Right hindlimb (tissue), 1 donor: ENCODE measurements at places on chromosomes 7 and 10.

GRCh38 chr10:91088300-91089140 lies 131.9 kb upstream of the PCGF5 start:
- no peak for DNase-seq

DNA sequence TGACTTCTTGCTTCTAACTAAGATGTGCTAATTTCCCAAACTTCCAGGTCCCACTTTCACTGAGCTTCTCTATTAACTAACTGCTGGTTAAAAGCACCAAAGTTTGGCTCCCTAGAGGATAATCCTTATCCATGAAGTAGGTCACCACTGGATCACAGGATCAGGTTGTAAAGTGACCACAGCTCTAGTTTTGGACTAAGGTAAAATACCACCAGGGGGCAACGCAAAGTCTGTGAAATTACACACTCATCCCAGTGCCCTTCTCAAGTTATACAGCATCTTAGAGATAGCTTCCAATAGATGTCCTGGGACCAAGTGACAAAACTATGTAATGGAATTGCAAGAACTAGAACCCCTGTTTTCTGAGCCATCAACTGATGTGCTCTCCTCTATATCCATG lies 116.4 kb upstream of the ASAH2 start:
- DNase-seq, result no peak

GRCh38 chr7:116499168-116500077 lies at the start of gene CAV2:
CAV2 (plus strand) TSS chr7:116499738; CDS start chr7:116499782, 44 bp downstream.
- DNase-seq, result peak; percentile 77

DNA sequence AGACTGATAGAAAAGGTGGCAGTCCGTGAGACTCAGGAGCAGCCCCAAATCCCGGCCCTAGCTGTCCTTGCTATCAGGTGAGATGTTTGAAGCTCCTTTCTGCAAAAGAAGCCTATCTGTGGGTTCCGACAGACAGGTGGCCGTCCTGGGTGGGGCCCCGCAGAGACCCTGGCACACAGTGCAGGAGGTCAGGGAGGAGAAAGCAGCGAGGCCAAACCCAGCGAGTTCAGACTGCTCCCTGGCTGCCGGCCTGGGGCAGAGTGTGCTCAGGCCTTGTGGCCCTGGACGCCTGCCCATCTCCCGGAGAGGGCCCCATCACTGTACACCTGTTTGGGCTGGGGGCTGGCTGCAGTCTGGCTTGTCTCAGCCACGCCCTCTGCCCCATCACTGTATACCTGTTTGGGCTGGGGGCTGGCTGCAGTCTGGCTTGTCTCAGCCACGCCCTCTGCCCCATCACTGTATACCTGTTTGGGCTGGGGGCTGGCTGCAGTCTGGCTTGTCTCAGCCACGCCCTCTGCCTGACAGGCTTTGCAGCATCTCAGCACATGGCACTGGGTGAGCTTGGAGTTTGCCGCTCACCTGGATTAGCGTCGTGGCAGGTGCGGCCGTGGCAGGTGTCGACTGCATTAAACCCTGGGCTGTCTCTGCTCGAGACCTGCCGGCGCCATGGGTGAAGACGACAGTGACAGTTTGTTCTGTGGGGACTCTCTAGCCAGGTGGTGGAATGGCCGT lies 11.8 kb upstream of the PRKAR1B start:
- DNase-seq, result no peak

DNA sequence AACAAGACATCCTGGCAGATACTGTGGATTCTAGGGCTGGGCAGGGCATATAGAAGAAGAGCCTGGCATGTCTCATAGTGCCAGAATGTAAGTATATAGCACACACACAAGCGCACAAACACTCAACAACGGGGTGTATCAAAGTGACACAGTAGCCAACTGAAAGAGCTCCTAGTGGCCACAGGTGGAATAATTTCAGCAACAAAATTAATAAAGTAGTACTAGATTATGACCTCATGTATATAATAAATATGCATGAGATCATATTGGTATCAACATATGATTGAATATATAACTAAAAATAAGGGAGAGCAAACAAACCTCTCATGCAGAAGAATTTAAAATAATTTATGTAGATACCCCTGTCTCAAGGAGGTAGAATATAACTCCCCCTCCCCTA lies 72.4 kb upstream of the CXCL12 start:
- DNase-seq, result no peak

DNA sequence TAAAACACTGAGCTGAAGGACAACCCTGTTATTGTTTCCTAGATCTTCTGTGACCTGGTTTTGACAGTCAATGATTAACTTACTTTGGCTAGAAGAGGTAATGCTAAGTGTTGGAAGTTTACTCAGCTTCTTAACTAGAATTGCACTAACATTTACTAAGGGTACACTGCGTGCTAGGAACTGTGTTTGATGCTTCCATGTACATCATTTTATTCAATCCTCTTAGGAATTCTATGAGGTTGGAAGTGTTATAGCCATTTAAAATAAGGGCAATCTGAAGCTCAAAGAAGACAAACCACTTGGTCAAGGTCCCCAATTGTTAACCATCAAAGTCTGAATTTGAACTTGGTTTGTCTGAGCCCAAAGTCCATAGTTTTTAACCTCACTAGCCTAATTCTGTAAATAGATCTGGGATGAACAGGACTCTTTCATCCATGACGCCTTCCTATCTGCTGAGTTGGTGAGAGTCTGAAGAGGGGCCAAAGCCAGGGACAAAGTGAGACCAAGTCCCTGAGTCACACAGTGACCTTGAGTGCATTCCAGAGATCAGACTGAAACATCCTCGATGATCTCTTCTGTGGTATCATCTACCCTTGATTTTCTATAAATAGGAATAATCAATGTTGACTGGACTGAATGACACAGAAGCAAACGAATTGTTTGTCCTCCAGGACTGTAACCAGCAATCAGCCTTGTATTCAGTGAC lies 29.2 kb upstream of the ZNRF2 start:
- DNase-seq, result no peak

- DNase-seq, result peak; percentile 96
Measured at GRCh38 chr7:2641406-2642393, 9.9 kb downstream of the TTYH3 start.

DNA sequence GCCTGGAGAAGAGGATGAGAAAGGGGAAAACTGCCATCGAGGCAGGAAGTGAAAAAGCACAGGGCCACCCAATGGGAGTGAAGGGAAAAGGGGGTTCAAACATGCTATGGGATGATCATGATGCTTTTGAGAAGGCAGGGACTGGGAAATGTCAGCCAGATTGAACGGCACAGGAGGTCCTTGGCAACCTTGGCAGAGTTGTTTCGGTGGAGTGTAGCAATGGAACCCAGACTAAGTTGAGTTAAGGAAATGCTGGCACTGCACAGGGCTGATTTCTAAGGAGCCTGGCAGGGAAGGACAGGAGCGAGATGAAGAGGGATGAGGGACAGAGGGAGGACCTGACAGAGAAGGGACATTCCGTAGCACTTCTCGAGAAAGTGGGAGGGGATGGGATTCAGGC lies 101.4 kb downstream of the PIP4K2A start:
- no peak for DNase-seq

- peak; percentile 20 for DNase-seq
Measured at GRCh38 chr10:3850999-3851937, 66.3 kb upstream of the KLF6 start.
